Right renal pelvis (tissue), 4 donors: ENCODE measurements at places on chromosomes 3 and 15.

DNA sequence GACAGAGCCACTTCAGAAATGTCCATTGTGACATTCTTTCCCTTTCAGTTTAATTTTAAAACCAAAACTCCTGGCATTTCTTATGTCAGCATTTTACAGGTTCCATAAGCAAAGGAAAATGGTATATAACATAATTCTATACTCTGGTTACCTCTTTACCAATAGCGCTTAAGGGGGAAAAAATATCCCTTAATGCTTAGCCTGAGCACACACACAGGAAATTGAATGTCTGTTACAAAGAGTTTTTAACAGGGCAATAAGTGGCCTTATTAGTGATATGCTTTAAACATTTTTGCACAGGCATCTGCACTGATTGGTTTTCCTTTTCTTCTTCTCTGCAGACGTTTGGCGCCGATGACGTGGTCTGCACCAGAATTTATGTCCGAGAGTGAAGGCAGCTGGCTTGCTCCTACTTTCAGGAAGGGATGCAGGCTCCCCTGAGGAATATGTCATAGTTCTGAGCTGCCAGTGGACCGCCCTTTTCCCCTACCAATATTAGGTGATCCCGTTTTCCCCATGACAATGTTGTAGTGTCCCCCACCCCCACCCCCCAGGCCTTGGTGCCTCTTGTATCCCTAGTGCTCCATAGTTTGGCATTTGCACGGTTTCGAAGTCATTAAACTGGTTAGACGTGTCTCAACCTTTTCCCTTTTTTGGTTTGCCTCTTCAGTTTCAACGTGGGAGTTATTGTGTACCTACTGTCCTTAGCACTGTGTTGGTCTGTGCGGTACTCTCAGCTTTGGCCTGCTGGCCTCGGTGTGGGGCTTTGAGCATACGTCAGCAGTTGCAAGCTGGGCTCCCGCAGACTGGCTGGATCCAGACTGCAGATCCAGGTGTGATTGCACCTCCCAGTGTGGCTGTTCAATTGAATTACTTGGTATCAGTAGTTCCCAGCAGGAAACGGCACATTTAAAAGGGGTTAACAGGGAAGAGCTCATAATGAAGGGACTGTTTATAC, 7.7 kb downstream of the CRABP1 start:
- no peak for DNase-seq

- DNase-seq = no peak
These were observed 397.7 kb downstream of the GAP43 start for GRCh38 chr3:116020989-116021388.

DNA sequence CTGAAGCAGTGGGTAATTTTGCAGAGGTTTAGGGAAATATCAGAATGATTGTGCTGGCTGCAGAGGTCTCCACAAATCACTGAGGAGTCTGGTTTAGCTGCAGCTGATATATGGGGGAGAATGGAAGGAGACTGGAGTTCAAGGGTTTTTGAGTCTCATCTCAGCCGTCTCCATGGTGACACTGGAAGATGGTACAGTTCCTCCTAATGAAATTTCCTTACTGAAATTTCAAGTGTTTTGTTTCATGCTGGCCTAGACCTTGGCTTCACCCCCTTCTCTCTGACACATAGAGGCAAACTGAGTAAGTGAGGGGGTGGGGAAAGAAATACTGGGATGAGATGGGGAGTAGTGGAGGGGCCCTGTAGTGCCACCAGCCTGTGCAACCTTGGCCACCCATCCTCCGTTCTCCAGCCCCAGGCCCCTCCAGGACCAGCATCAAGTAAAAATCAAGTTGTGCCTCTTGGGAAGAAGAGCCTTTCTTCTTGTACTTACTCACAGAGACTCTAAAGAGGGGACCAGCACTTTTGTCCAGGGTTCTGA, 17.8 kb upstream of the MORF4L1 start:
- DNase-seq = no peak

GRCh38 chr15:72020799-72021198, 97.2 kb downstream of the MYO9A start:
- DNase-seq = no peak

DNA sequence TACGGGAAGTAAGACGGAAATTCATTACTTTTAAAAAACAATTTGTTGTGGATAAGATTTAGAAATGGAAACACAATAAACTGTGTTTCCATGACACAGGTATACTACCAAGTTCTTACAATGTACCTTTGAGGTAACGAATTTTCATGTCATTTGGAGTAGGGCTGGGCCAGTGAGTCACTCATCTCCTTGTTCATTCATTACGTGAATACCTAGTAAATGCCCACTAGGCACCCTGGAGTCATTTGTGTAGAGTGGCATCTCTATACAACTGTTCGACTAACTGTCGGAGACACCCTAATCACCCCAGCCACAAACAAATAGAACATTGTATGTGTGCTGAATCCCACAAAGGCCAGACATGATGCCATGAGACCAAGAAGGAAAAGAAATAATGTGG, 94.8 kb downstream of the IGF1R start:
- no peak for DNase-seq

- DNase-seq = no peak
These were observed 24.1 kb downstream of the PIGB start for GRCh38 chr15:55343168-55343567.

DNA sequence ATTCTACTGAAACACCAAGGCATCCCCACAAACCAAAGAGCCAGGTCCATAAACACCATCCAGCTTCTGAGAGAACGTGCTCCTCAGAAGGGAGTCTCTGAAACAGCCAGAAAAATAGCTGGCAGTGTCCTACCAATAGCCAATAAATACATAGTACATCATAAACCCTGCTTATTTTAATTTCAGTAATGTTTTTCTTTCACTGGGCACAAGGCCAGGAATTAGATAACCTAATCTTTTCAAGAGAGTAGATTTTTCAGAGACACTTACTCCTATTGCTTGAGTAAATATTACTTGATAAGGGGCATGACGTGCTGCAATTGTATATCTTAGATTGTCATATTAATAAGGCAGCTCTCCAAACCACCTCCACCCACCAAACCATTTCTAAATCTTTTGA, 22.7 kb downstream of the GADL1 start:
- no peak for DNase-seq

DNA sequence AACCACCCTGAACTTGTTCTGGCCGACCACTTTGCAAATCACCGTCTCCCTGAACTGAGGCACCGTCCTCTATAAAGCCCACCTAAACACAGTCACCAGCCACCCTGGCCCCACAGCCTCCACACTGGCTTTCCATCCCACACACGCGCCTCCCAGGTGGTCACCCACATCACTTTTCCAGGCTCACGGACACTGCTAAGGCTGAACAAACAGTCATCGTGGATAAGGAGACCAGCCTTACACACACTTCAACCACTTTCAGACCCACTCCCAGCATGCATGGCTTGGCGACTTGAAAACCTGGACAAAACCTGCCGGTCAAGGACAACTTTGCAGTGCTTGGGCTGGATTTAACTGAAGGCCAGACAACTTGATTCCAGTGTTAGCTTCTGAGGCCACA, 8.4 kb downstream of the CHSY1 start:
- no peak for DNase-seq

DNA sequence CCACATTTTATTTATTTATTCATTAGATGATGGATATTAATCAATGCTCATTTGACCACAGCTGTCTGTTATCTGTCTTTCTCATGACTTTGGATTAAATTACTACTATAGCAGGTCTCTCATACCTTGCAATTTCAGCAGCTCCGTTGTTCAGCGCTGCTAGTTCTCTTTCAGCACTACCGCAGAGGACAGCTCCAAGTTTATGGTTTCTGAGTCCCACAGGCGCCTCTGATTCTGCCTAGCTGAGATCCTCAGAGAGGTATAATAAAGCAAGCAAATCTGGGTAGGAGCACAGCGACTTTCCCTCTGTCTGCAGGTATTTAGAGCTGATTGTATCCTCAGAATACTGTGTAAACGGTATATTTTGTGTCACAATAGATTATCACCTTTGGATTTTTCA, 204.9 kb downstream of the CNTN4 start:
- DNase-seq = peak; percentile 67

DNA sequence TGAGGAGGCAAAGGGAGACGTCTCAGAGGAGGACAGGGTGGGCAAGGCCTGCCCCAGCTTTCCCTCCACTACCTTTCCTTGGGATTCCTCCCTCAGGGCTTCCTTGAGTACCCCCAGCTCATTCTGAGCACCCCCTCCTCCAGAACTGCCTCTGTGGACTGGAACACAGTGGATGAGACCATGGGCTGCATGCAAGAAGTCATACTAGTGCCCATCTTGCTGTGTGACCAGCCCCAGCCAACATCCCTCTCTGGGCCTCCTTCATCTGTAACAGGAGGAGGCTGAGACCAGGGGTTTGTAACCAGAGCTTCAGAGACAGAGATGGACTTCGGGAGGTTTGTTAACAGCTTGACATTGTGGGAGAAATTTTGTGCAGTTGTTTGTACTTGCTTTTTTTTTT, 25.6 kb downstream of the FEM1B start:
- no peak for DNase-seq

DNA sequence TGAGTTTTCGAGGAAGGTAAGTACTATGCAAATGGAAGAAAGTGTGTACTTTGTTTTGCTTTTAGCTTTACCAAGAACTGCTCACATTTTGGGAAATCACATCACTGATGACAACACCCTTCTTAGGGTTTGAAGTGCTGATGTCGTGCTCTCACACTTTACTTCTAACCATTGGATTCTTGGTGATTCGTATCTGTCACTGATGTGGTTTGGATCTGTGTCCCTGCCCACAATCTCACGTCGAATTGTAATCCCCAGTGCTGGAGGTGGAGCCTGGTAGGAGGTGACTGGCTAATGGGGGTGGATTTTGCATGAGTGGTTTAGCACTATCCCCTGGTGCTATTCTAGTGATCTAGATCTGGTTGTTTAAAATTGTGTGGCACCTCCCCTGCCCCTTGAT, 75.4 kb upstream of the RGMA start:
- no peak for DNase-seq

- no peak for DNase-seq
These were observed 36.1 kb upstream of the PLSCR5 start for GRCh38 chr3:146640955-146641867.

DNA sequence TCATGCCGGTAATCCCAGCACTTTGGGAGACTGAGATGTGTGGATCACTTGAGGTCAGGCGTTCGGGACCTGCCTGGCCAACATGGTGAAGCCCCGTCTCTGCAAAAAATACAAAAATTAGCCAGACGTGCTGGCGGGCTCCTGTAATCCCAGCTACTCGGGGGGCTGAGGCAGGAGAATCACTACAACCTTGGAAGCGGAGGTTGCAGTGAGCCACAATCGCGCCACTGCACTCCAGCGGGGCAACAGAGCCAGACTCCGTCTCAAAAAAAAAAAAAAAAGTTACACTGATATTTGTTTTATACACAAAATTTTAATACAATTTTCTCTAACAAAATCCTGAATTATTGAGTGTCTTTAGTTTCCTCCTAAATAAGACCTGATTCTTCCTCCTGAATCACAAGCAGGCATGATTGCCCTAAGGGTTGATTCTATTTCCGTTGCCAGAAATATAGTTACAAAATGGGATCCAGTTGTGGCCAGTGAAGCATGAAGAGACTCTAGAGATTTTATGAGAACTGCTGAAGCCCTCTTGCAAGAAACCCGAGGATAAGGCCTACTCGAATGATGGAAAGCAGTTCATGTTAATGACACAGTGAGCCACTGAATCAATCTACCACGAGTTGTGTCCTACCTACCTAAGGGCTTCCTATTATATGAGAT, 9.6 kb upstream of the SMARCC1 start:
- DNase-seq = no peak

- DNase-seq = no peak
These were observed 78.4 kb downstream of the IGF2BP2 start for GRCh38 chr3:185746470-185746869.

GRCh38 chr3:32948625-32949445, 2.6 kb upstream of the CCR4 start:
- no peak for DNase-seq

DNA sequence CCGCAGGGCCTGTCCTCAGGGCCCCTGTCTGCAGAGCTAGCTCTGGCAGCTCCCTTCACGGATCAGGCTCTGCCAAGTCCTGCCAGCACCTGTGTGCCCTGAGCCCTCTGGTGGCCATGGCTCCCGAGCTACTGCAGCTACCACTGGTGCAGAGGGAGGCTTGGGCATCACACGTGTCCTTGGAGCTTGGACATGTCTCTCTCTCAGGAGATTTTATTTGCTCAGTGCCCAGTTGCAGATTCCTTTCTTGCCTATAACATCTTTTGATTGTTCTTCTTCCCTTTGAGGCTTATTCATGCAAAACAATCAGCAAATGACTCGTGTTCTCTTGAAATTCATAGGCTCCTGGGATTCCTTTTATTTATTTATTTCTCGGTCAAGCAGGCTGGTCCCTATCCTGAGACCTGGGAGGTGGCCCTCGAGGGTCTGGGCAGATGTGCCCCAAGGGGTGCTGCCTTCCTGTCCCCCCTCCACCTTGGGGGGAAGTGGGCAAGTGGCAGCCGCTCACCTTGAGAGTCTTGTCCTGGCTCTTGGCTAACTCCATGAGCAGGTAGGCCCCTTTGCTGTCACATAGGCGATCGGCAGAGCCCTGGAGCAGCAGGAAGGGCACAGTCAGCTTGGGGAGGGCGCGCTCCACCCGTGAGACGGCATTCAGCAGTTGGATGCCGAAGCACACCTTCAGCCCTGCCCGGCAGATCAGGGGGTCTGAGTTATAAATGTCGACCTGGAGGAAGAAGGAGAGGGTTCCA, 21.9 kb downstream of the ABTB1 start:
- no peak for DNase-seq

GRCh38 chr3:131370935-131371687, 10.5 kb upstream of the NUDT16 start:
- DNase-seq = no peak

DNA sequence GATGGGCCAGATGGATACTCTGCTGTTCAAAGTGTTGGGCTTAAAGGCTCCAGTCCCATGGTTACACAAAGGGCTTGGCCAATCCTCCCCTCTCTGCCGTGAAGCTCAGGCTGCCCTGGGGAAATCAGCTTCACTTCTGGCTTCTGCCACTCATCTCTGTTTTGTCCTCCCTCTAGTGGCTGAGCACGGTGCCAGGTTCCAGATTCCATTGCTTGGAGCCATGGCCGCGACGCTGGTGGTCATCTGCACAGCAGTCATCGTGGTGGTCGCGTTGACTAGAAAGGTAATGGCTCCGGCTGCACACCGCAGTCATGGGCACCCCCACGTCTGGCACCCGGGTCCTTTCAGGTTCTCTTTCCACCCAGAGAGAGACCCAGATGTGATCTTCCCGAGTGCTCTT, 5.6 kb downstream of the TIGIT start:
- DNase-seq = no peak

DNA sequence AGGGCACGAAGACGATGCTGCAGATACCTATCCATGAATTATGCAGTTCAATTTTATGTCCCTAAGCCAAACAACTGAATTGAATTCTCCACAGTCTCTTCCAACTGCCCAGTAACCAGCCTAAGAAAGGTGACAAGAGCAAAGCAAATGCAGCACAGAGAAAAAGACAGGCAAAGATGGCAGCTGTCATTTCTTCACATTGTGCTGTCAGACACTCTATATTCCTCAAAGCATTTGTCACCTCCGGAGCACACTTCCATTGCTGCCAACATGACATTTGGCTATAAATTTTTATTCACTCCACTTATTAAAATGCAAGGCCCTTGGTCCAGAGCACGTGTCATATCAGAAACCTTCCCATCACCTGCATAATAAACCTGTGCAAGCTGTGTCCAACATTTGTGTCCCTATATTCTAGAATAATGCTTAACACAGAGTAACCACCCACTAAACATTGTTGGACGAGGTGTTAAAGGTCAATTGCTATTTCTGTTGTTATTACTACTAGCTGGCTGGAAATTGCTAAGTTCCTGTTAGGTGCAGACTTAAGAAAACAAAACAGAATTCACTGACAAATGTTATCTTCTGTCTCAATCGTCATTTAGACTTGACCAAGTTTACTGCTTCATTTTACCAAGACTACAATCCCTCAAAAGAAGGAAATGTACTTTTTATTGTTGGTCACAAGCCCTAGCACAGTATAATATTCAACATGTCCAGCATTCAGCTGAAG, 89.7 kb downstream of the MAGI1 start:
- no peak for DNase-seq
